Activated naive CD4-positive, alpha-beta T cell treated with anti-CD3 and anti-CD28 coated beads for 36 hours (primary cell): ENCODE measurements at places on chromosomes 2 and 18. TPM values are rescaled to one million over a fixed set of nuclear protein-coding genes. Genes with fewer than 3 reads are reported as not detected.

GRCh38 chr2:37421686-37422085 lies 77.3 kb downstream of the QPCT start:
- DNase-seq = no peak

The ICA1L gene
- total RNA-seq = 5.1 TPM

- no peak for DNase-seq
Observed at GRCh38 chr2:160921386-160921964, 238.8 kb upstream of the TANK start.

- no peak for DNase-seq
Observed at GRCh38 chr2:237572742-237573101, 6.3 kb downstream of the PRLH start.

DNA sequence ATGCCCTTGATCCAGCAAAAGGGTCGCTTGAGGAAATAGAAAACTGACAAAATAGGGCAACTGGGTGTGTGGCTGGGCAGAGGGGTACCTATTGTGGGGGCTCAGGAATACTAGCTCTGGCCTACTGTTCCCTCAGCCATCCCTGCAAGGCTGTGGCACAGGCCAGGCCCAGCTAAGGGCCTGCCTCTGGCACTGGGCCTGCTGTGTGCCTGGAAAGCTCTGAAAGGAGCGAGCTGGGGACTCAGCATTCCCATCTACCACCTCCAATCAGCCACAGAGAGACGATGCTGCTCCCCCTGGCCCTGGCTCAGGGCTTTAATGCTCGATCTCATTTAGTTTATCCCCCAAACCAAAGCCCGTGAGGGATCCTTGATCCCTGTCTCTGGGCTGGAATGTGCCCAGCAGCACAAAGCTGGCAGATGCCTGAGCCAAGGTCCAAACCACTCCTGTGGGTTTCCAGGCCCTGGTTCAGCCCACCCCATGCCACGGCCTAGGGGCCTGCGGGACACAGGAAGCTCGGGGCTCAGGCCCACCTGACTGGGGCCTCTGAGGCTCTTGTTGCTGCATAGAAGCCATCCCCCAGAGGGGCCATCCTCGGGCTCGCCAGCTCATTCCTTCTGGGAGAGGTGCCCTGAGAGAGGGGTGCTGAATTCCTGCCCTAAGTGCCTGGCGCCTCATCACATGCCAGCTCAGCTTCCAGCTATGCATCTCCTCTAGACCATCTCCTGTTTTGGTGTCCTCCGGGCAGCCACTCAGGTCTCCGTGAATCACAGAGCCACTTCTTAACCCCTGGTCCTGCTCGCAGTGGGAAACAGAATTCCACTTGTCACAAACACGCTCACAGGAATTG lies 43.0 kb upstream of the KCNF1 start:
- no peak for DNase-seq

The CD207 gene
- not detected for total RNA-seq

GRCh38 chr2:42125841-42126594 lies 43.1 kb upstream of the EML4 start:
- no peak for DNase-seq
